ENCODE measurements at places on chromosomes 4 and X.

DNA sequence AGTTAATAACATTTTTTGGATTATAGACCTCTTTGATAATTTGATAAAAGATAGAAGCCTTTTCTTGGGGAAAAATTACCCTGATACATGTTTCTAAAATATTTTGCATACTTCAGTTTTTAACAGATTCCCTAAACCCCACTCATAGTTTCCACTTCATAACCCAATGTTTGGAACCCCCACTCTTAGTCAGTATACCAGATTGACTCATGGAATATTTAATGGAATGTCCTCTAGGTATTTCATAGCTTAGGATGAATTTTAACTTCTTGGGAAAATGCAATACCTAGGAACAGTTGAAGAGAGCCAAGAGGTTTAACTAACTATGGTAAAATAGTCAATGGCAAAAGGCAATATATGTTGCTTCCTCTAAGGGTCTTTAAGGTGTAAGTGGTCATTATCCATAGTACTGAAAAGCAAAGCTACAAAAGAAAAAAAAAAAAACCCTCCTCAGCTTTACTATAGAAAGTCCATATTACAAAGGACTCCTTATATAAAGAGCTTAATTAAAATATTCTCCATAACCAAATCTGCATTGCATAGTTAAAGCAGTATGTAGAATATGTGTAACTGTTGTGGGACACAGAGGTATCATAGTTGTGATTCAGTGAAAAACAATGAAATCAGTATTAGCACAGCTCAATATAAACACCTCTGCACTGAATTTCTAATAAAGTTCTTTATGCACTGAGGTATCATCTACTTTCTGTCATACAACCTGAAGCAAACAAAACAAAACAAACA is 159.9 kb downstream of the PCDH7 start:
- no peak for DNase-seq

- DNase-seq: no peak
Measured at GRCh38 chrX:43976205-43976604, 3.0 kb upstream of the NDP start.

DNA sequence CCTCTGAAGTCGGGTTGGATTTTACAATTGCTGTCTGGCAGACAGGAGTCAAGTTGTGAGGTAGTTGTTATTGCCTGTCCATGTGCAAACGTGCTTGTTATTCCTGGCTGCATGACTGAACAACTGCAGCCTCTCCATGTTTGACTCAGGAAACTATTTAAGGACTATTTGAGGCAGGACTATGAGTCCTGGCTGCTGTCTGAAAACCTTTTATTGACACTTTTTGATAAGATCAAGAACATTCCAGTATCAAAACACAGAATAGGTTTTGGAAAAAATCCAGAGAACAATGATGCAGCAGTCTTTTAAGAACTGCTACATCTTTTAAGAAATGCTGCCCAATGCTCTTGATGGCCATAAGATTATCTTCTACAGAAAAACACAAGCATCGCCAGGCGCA is 10.0 kb upstream of the SPRY1 start:
- no peak for DNase-seq

- no peak for DNase-seq
Measured at GRCh38 chrX:97639526-97639925, 755.8 kb downstream of the RPA4 start.

DNA sequence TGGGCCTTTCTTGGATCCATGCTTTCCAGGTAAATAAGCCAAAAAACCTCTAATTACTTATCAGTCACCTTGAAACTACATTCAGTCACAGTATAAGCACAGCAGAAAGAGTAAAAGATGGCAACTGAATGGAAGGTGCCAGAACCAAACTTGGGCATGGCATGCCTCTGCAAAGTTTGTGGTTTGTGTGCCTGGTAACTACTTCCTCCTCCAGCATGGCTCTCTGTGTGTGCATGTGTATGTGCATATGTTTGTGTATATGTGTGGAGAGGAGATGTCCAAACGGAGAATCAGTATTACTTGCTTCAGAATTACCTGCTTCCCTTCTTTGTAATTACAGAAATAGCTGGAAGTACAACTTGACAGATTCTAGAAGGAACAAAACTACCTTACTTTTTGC is 67.5 kb downstream of the AGTR2 start:
- DNase-seq: no peak

DNA sequence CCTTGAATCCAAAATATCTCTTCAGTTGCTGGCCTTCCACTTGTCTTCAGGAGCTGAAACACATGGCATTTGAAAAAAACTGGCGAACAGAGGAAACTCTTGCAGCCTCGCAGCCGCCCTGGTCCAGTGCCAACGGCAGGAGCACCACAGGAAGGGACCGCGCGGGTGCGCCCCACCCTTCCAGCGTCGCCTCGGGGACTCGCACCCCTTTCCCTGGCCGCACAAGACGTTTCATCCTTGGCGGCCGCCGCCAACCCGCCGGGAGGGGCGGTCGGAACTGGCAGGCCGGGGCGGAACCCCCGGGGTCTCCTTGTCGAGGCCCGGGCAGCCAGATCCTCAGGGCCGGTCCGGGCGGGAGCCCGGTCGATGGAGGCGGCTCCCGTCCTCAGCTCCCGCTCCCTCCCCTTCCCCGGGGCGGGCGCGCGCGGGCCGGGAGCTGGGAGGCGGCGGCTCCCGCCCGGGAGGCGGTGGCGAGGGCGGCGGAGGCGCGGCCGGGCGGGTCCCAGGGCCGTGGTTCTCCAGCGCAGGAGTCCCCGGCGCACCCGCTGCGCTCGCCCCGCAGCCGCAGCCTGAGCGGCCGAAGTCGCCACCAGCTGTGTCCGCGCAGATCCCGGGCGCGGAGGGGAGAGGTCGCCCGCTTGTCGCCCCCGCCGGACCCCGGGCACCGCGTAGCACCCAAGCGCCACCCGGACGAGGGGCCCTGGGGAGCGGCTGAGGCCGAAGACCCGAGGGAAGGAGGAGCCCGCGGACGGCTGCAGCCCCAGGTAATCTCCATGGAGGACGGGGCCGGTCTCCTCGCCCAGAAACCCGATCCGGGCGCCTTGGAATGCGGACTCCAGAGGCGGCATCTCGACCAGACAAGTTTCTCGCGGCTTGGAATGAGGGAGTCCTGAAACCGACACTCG is 886 bp upstream of the NDST3 start:
- DNase-seq: no peak

Data from stimulated activated CD8-positive, alpha-beta memory T cell treated with anti-CD3 and anti-CD28 coated beads, Interleukin-15, amount 100 ng/mL, for 1 hour (primary cell).